ENCODE measurements at places on chromosomes 1 and 21.

- peak; percentile 16 for DNase-seq
These were observed 68.3 kb downstream of the SSBP3 start for GRCh38 chr1:54337928-54338327.

GRCh38 chr1:87814573-87814972 lies 485.9 kb downstream of the LMO4 start:
- no peak for DNase-seq

DNA sequence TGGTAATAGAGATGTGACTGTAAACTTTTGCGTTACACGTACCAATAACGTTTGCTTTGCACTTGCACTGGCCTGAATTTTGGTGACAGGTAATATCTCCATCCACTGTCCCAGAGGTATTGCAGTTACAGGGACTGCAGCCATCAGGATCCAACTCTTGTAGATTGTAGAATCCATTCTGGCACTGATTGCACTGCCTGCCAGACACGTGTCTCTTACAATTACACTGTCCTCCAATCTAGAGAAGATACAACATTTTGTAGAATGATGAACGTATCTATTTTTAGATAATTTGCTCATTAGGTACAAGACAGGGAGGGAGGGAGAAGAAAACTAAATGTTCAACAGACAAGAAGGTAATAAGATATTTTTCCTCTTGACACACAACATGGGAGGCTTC lies 172.4 kb downstream of the USH2A start:
- no peak for DNase-seq

DNA sequence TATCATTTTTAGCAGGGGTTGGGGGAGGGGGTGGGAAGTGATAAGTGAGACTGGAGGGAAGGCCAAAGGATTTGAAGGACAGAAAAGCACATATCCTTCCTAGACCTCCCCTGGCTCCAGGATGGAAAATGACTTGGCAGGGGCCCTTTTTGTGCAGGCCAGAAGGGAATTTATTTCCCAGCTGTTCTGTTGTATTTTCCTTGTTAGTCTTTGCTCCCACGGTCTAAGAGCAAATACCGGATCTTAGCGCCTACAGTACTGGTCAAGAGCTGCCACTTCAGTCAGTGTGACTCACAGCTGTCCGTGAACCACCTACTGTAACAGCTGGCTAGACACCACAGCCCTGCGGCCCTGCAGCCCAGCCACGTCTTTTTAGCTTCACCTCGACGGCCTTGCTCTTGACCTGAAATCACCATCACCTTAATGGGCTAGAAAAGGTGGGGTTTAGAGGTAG lies 51.0 kb upstream of the ERRFI1 start:
- DNase-seq, result peak; percentile 96

GRCh38 chr1:32465578-32465933 lies 684 bp downstream of the ZBTB8B start:
- DNase-seq, result no peak

- DNase-seq, result no peak
These were observed 1.6 kb downstream of the TENT5C start for GRCh38 chr1:117607471-117607870.

- DNase-seq, result no peak
These were observed 144.8 kb downstream of the USP25 start for GRCh38 chr21:15874615-15875014.

DNA sequence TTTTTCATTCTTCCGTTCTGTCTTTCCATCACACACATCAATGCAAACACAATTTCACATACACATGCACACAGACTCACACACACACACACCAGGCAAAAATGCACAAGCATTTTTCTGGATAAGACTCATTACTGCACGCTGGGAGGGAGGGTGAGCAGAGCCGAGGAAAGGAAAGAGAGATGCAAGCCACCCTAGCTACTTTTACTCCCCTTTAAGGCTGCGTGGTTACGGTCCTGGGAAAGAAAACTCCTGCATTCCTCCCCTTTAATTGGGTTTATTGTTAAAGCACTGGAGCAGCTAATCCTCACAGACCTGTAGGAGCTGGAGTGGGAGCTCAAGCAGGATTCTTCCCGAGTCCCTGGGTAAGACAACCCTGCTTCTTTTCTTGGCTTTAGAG lies at the start of gene CAMK1G:
Gene CAMK1G (plus strand): TSS at position 307 of the 400 bp plus-strand sequence. CDS start 11,270 bp downstream, outside the sequence.
- DNase-seq, result peak; percentile 33

All from HT1080 (cell line).